ENCODE measurements at places on chromosomes 1 and 21.

DNA sequence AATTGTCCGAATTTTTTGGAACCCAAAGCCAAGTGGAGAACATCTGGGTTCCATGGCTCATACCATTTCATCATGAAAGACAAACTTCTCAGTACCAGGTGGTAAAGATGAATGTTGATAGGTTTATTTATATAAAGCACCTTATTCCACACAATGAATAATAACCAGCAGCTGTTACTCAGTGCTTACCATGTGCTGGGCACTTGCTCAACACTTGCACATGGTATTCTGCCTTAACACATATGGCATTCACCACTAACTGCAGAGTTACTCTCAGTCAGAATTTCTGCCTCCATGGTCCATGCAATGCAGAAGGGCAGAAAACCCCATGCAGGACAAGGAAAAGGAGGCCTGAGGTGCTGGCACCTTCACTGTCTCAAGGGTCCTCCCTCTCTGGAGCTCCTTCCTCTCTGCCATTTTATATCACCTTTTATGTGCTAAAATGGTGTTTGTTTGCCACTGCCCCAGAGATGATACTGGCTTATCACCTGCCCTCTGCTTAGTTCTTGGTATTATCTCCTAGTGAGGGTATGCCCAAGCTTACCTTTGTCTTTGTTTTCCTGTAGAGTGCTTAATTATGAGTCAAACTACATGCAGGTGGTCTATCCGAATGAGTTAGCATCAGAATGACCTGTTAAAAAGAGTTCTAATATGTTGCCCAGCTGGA, 76.7 kb upstream of the ZNF326 start:
- no peak for DNase-seq

- DNase-seq = no peak
These were observed 145.2 kb downstream of the ZP4 start for GRCh38 chr1:237745545-237745944.

- DNase-seq = no peak
These were observed 860 bp upstream of the SHCBP1L start for GRCh38 chr1:182953826-182954225.

- DNase-seq = no peak
These were observed 696 bp downstream of the GUK1 start for GRCh38 chr1:228140724-228141225.

- DNase-seq = peak; percentile 79
These were observed 19.2 kb upstream of the EVA1B start for GRCh38 chr1:36342426-36343185.

DNA sequence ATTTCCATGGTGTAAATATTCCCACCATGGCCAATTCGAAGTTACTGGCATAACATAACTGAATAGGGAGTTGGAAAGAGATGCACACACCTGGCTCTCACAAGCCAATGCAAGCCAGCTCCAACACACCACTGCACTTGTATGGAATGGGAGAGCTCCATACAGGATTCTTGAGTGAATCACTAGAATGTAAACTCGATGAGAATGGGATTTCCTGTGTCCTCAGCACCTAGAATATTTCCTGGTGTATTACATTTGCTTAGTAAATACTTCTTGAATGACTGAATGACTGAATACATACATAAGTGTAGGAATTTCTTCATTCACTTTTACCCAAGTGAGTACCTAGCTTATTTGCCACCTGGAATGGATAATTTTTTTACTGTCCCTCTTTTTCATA, 16.2 kb upstream of the PPIE start:
- no peak for DNase-seq

- DNase-seq = peak; percentile 6
These were observed 68.3 kb upstream of the NEK7 start for GRCh38 chr1:198088360-198089071.

DNA sequence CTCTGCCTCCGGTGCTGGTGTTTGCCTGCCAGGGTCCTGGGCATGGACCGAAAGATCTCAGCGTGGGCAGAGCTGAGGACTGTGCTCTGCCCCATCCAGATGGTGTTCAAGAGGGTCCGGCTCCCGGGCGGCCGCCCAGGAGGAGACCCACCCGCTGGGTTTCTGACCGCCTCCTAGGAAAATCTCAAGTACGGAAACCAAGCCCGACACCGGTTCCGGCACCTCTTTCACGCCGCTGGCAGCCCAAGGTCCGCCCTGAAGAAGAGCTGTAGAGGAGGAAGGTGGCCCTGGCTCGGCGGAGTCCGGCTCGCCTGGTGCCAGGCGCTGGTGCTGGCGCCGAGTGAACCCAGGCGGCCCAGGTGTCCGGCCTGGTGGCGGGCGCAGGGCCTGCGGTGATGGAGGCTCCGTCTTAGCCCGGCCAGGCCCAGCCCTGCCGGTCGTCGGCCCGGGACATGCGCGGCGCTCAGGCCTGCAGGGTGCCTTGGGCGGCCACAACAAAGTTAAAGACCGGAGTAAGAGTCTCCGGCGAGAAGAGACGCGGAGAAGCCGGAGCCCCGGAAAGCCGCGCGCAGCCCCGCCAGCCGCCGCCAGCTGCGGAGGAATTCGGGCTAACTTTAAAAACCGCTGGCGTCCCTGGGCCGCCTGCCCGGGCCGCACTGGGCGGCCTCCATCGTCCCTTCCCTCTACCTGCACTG, 1.5 kb downstream of the GRIK3 start:
- no peak for DNase-seq

DNA sequence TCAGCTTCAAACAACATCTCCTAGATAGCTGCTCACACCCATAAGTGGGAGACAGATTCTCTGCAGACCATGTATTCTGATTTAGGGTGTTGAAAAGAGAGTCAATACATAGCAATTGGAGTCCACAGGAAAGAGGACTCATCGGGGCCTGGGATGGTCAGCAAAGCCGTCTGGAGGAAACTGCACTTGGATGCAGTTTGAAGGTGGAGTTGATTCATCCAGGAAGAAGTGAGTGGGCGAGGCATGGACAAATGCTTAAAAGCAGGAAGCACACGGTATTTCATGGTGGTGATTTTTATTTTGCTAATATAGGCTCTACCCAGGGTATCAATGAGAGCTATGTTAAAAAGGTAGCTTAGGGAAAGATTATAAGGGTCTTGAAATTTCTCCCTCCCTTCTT, 36.8 kb upstream of the DIRAS3 start:
- no peak for DNase-seq

DNA sequence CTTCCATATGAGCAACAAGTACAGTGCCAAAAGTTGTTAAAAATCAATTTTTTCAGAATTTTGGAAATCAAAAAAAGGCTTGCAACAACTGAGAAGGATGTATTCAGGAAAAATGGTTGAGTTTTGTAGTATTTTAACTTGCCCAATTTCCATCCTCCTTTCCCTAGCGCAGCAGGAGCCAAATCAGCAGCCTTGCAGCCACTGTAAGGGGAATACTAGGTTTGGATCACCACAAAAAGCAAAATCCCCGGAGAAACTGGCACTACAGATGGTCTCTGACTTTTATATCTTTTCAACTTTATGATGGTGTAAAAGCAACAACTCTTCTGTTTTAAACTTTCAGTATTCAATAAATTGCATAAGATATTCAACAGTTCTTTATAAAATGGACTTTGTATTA, 17.9 kb downstream of the DBT start:
- no peak for DNase-seq

DNA sequence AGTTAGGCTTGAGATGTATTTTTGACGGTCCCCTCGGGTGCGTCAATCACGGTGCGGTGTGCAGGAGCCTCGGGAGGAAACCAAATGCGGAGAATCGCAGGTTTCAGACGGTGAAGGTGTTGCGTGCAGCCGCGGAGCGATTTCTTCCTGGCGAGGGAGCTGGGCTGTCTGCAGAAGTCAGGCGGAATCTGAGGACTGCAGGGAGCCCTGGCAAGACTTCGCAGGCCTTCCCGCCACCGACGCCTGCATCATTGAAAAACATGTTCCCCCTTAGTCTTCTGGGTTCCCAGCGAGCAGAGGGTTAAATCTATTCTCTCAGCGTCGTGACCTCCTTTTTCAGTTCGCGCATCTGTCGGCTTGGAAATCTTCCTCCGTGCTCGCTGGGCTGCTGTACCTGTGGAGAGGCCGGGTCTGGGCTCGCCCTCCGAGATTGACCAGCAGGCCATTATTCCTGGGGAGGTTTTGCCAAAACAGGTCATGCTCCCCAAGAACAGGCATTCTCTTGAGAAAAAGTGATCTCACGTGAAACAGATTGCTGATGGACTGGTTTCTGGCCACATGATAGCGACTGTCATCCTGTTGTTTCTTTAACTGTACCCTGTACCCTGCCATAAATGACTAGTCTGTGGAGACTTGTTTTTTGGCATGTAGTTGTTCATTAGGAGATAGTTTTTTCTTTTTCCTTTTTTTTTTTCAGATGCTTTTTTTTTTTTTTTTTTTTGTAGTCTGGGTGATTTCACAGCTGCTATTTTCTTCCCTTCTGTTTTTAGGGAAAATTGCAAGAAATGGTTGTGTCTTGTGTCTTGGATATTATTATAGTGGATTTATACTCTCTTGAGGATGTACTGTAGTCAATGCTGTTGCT, 894 bp downstream of the EPB41 start:
- peak; percentile 68 for DNase-seq

DNA sequence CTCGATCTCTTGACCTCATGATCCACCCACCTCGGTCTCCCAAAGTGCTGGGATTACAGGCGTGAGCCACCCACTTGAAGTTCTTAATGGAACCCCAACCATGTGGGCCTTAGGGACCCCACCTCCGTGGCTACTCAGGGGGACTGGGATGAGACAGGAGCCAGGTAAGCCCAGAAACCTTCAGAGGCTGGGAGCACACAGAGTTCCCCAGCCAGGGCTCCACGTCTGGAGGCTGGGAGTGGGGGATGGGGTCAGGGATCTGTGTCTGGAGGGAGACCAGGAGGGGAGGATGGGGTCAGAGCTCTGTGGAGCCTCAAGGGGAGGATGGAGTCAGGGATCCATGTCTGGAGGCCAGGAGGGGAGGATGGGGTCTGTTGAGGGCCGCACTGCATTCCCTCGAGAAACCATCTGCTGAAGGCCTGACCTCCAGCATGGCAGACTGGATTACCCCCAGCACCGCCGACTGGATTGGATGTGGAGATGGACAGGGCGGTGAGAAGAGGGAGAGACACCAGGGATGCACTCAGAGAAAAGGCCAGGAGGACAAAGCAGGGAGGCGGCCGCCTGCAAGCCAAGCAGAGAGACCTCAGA, 2.1 kb upstream of the FTCD start:
- no peak for DNase-seq

DNA sequence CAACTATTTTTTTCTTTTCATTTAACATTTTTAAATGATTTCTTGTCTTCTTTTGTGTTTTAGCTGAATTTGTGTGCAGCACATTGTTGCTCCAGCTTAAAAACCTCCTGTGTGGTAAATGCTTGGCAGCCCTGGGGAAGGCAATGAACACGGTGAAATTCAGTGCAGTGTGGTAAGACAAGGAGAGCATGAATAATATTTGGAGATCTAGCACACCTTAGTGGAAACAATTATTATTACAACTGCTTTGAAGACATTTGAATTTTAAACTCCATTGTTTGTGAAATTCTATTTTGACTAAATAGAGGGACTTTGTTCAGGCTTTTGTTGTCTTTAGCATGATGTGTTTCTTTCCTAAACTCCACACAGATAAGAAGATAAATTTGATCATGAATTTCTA, 242.6 kb upstream of the CXADR start:
- DNase-seq = no peak

All from CD4-positive, alpha-beta T cell treated with Interleukin-6 for 4 hours (primary cell).